ENCODE measurements at places on chromosomes 3 and 15. TPM values are rescaled to one million over a fixed set of nuclear protein-coding genes. Genes with fewer than 3 reads are reported as not detected.

DNA sequence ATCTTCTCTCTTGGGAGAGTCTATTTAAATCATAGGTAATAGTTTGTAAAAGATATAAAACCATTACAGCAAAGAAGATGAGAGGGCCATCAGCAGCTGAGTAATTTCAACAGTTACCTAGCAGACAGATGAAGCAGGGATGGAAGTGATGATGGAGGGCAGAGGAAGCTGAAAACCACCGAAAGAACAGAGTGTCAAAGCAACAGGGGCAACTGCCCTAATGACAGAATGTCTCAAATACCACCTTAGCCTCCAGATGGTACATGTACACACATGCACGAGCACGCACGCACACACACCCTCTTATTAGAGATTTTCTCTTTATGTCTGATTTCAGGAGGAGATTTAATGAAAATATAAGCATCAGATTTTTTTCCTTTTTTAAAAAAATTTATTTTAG lies 64.5 kb downstream of the NEDD4 start:
- peaks cover 7% of the 10 kb centered on the region for H3K36me3 ChIP-seq
- DNase-seq = no peak
- no peak overlapping the region for H3K4me3 ChIP-seq
- no peak overlapping the region for H3K27ac ChIP-seq

Gene TF
- total RNA-seq = 9.3 TPM

DNA sequence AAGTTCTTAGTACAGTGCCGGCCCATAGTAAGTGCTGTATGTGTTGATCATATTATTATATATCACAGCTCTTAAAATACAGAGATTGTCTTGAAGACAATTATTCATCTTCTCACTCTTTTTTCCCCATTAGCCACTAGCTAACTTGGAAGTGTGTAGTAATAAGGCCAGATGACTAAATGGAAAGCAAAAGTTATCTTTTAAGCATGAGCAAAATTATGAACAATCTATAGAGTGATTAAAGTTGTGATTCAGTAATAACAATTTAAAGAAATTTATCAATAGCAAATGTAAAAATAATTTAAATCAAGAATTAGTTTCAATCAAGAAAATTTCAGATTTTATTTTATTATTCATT lies 630.9 kb upstream of the TBL1XR1 start:
- no peak for DNase-seq
- no peak overlapping the region for H3K4me3 ChIP-seq
- H3K36me3 ChIP-seq = no peaks in the 10 kb centered on the region
- H3K4me1 ChIP-seq = peaks cover 11% of the 10 kb centered on the region
- no peaks in the 10 kb centered on the region for H3K27me3 ChIP-seq

Gene CACNA2D3
- 4.0 TPM for total RNA-seq

- no peak for DNase-seq
- H3K36me3 ChIP-seq = no peaks in the 10 kb centered on the region
- H3K4me1 ChIP-seq = peaks cover 13% of the 10 kb centered on the region
- H3K27ac ChIP-seq = no peak overlapping the region
- no peak overlapping the region for H3K4me3 ChIP-seq
These were observed 39.5 kb upstream of the GOLGA8J start for GRCh38 chr15:30043211-30043655.

- H3K27ac ChIP-seq = no peak overlapping the region
- H3K4me1 ChIP-seq = peaks cover 33% of the 10 kb centered on the region
- no peak for DNase-seq
- no peaks in the 10 kb centered on the region for H3K27me3 ChIP-seq
- no peaks in the 10 kb centered on the region for H3K36me3 ChIP-seq
These were observed 41.3 kb downstream of the MEIS2 start for GRCh38 chr15:37059086-37059485.

DNA sequence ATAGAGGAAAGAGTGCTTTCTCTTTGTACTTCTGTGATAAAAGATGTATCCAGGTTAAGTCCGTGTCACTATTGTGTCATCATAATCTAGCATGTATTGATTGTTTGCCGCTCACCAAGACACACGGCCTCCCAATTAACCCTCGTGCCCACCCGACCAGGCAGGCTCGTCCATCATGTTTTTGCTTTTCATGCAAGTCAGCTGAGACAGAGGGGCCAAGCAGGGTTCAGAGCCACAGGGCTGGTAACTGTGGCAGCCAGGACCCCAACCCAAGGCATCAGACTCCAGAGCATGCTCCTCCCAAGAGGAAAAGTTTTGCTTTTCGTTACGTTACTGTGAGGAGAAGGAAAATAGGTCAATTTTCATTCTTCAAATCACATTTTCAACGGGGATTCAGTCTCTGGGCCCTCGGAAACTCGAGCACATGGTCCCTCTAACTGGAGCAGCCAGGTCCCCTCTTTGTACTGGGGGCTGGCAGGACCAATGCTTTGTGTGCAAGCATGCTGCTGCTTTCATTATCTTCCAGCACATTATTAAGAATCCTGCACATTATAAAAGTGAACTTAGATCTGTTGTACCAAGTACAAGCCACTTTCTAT lies 161.1 kb upstream of the TOPAZ1 start:
- no peaks in the 10 kb centered on the region for H3K36me3 ChIP-seq
- H3K27me3 ChIP-seq = no peaks in the 10 kb centered on the region
- H3K4me3 ChIP-seq = no peak overlapping the region
- no peak overlapping the region for H3K27ac ChIP-seq
- DNase-seq = no peak

Gene TM4SF1
- total RNA-seq = 0.90 TPM

- H3K27ac ChIP-seq = no peak overlapping the region
- peaks cover 32% of the 10 kb centered on the region for H3K36me3 ChIP-seq
- H3K27me3 ChIP-seq = no peaks in the 10 kb centered on the region
- no peak overlapping the region for H3K4me3 ChIP-seq
- no peak for DNase-seq
- no peaks in the 10 kb centered on the region for H3K4me1 ChIP-seq
These were observed 45.9 kb downstream of the CHAC1 start for GRCh38 chr15:40999190-40999589.

- peaks cover 16% of the 10 kb centered on the region for H3K27me3 ChIP-seq
- H3K36me3 ChIP-seq = peaks cover 20% of the 10 kb centered on the region
These were observed 84.9 kb downstream of the WWTR1 start for GRCh38 chr3:149572796-149573414.

GRCh38 chr15:95659656-95660055 lies 670.8 kb upstream of the NR2F2 start:
- H3K27me3 ChIP-seq = no peaks in the 10 kb centered on the region
- no peaks in the 10 kb centered on the region for H3K36me3 ChIP-seq
- peaks cover 14% of the 10 kb centered on the region for H3K4me1 ChIP-seq

GRCh38 chr15:91593067-91593466 lies 260.4 kb upstream of the SLCO3A1 start:
- no peaks in the 10 kb centered on the region for H3K27me3 ChIP-seq
- no peak for DNase-seq
- no peak overlapping the region for H3K27ac ChIP-seq
- no peaks in the 10 kb centered on the region for H3K36me3 ChIP-seq

DNA sequence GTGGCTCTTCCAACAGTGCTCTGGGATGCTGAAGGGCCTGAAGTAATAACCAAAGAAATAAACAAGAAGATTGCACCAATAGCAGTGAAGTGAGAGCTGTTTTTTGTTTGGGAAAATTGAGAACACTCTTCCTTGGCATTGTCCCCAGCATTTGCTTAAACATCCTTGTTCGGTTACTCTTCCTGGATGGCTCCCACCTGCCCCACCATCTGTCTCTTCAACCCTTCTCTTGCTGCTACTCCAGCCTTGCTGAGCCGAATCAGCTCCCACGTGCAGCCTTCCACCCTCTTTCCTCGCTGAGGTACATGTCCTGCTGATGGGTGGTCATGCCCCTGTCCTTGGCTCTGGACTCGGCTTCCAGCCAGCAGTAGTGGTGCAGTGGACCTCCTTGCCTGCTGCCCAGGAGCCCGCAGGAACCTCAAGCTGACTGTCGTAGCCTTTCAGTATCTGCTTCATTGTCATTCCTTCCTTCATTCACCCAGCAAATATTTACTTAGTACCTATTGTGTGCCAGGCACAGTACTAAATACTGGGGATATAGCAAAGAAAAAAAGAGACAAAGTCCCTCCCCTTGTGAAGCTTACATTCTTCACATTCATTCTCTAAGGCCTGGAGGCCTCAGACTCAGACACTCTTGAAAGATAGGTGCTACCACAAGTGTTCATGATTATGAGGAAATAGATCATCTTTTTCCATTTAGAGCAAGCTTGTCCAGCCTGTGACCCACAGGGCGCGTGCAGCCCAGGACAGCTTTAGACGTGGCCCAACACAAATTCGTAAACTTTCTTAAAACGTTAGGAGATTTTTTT lies 17.1 kb upstream of the VILL start:
- H3K4me1 ChIP-seq = peaks cover 19% of the 10 kb centered on the region
- peaks cover 6% of the 10 kb centered on the region for H3K36me3 ChIP-seq
- H3K27ac ChIP-seq = peak overlapping the region; percentile 61
- H3K4me3 ChIP-seq = no peak overlapping the region
- DNase-seq = no peak

DNA sequence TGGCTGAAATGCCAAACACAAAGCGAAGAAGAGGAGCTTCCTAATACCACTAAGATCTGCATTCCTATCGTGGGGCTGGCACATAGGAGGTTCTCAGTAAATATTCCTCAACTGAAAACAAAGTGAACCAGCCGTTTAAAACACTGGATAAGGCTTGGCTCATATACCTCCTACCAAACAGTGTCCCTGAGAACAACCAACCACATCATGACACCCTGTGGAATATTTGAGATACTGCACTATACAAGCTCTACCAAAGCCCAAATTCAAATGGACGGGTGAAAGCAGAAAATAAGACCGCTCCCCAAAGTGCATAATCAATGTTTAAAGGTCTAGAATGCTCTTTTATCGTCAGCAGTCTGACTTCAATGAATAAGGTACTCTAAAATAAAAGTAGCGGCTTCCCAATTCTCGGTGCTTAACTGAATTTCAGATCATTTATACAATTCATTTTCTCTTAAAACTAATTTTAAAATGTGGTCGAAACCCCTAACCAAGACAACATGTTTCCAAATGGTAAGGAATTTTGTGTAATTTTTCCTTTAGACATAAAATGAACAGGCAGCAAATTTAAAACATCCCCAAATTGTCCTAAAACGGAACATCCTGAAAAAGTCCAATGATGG lies 425.8 kb downstream of the ERC2 start:
- peak overlapping the region; percentile 31 for H3K27ac ChIP-seq
- H3K36me3 ChIP-seq = peaks cover 20% of the 10 kb centered on the region
- no peaks in the 10 kb centered on the region for H3K27me3 ChIP-seq
- H3K4me3 ChIP-seq = no peak overlapping the region

GRCh38 chr15:101013769-101014675 lies 94.9 kb downstream of the LRRK1 start:
- no peak for DNase-seq
- H3K4me3 ChIP-seq = no peak overlapping the region
- no peak overlapping the region for H3K27ac ChIP-seq
- peaks cover 45% of the 10 kb centered on the region for H3K4me1 ChIP-seq

DNA sequence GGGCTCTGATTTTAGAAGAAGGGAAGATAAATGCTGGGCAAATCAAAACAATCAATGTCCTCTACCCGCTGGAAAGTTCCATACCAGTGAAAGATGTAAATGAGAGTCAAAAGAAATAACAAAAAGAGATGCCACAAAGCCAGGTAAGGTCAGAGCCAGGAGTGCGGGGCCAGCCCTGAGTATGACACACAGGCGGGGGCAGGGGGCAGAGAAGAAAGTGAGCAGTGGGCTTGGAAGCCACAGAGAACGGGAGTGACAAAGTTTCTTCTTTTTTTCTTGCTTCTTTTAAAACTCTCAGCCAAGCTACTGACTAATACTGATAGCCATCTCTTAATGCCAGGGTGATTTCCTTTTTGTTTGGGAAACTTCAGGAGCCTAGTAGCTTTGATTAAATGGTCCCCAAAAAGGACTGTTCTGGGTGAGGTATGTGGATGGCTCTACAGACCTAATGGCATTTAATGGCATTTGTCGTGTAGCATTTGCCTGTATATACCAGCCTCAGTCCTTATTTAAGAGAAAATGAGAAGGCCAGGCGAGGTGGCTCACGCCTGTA lies 23.1 kb upstream of the TSEN2 start:
- no peaks in the 10 kb centered on the region for H3K27me3 ChIP-seq
- H3K4me1 ChIP-seq = no peaks in the 10 kb centered on the region
- no peak overlapping the region for H3K27ac ChIP-seq
- DNase-seq = no peak

- H3K4me1 ChIP-seq = peaks cover 49% of the 10 kb centered on the region
- no peak overlapping the region for H3K27ac ChIP-seq
- no peak overlapping the region for H3K4me3 ChIP-seq
- no peaks in the 10 kb centered on the region for H3K36me3 ChIP-seq
- H3K27me3 ChIP-seq = no peaks in the 10 kb centered on the region
These were observed 68.8 kb upstream of the DLG1 start for GRCh38 chr3:197367081-197367780.

- no peak for DNase-seq
- H3K4me3 ChIP-seq = no peak overlapping the region
- no peaks in the 10 kb centered on the region for H3K36me3 ChIP-seq
- H3K4me1 ChIP-seq = no peaks in the 10 kb centered on the region
- no peak overlapping the region for H3K27ac ChIP-seq
These were observed 146.9 kb downstream of the DNAJB8 start for GRCh38 chr3:128319741-128320141.

GRCh38 chr3:58659051-58659675 lies 7.4 kb downstream of the FAM3D start:
- no peaks in the 10 kb centered on the region for H3K36me3 ChIP-seq
- H3K27ac ChIP-seq = no peak overlapping the region
- H3K4me1 ChIP-seq = peaks cover 7% of the 10 kb centered on the region

Gene SHF
- total RNA-seq = 33.1 TPM

Gene ZNF80
- not detected for total RNA-seq

Data from WTC11 (cell line).